ENCODE measurements at places on chromosomes 5 and 9.

DNA sequence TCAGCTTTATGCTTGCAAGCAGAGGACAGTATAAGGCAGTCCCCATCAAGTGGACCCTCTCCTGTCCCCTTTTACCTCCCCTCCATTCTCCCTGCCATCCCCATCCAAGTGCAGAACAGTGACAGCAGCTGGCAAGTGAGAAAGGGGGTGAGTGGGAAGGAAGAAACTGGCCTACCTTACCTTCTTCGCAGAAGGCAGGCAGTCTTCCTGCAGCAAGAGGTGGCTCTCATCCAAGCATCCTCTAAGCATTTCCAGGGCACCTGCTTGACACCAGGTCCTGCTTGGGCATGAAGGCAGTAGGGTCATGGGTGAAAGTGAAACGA, 77.3 kb upstream of the SH3PXD2B start:
- no peak for DNase-seq

DNA sequence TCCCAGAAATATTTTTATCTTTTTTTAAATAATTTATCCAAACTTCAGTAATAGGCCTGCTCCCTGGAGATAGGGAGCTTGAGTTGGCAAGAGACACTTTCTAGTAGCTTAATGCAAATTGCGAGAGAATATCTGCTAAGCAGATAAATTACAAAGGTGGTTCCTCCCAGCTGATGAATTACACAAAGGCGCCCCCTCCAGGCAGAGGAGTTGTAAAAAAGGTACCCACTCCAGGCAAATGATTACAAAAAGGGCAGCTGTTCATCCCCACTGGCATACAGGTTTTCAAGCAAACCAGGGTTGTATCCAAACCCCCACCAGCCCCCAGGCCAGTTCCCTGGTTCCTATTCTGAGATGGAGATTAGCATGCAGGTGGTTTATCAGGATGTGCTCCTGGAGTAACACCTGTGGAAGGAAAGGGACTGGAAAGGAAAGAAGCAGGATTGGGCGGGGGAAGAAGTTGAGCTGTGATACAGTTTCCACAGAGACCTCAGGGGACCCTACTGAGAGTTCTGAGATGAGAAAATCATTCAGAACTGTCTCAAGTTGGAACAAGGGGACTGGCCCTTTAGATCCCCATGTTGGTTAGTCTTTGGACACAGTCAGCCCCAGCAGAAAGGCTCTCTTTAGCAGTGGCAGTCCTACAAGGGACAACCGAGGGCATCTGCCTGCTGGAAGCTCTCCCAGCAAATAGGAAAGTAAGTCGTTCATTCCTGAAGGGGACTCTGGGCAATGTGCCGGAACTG, 25.5 kb downstream of the ESM1 start:
- no peak for DNase-seq

DNA sequence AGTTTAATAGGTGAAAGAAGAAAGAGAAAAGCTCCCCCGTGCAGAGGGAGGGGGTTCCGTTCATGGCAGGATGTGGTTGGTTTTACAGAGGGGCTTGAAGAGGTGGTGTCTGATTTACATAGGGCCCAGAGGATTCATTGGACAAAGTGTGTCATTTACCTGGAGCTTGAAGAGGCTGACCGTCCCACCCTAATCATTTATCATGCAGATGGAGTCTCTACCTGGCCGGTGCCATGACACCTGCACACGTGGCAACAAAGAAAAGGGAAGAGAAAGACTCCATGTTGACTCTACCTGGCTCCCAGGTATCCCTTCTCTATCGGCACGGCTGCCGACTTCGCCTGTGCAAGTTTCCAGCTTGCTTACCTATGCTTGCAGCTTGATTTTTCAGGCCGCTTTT, 35.3 kb upstream of the PRRC2B start:
- no peak for DNase-seq

DNA sequence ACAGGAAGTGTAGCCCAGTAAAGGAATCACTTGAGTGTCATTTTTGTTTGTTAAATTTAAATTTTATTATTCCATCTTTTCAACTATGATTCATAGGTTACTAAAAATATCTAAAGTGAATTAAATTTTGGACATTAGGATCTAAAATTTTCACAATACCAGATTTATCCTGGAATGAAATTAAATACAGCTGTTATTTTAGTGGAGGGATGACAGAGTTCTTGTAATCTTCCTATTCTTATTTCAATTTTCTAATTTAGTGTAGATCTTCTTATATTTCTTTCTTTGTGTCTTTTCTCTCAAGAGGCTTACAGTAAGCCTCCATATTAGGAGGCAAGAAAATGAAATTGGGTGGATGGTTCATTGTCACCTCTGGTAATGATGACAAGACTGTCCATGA, 167.9 kb upstream of the TNC start:
- no peak for DNase-seq

GRCh38 chr9:123568691-123569688, 213.0 kb downstream of the CRB2 start:
- no peak for DNase-seq

GRCh38 chr5:135952683-135953082, 2.1 kb downstream of the LECT2 start:
- no peak for DNase-seq

- no peak for DNase-seq
These were observed 49.6 kb downstream of the ZFR start for GRCh38 chr5:32394981-32395380.

DNA sequence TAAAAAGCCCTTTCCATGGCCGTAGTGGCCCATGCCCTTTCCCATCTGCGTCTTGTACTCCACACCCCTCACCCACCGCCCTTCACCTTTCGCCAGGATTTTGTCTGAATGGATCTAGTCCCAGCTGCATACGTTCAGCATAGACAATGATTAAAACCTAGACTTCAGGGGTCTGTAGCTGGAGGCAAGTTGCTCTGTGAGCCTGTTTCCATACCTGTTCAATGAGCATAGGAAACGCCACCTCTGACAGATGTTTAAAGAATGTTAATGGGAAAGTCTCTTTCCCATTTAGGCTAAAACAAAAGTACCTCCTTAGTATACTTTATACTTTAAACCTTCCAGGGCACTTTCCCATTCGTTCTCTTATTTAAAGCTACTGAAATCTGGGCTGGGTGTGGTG, 105.7 kb downstream of the SPRY4 start:
- DNase-seq: no peak

DNA sequence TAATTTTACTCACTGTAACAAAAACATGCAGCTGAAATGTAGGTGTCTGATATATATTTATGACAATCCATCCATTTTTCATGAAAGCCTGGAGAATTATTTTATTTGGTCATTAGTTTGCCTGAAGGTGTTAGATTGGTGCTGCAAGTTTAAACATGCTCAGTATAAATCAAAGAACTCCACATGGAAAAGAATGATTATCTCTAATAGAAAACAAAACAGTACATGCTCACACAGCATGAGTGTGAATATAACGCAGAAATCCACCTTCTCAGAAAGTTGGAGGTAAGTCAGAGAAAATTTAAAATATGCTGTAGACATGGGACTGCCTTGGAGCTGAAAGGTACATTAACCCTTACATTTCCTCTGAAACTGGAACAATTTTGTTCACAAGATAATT, 165.5 kb upstream of the RGS7BP start:
- no peak for DNase-seq

DNA sequence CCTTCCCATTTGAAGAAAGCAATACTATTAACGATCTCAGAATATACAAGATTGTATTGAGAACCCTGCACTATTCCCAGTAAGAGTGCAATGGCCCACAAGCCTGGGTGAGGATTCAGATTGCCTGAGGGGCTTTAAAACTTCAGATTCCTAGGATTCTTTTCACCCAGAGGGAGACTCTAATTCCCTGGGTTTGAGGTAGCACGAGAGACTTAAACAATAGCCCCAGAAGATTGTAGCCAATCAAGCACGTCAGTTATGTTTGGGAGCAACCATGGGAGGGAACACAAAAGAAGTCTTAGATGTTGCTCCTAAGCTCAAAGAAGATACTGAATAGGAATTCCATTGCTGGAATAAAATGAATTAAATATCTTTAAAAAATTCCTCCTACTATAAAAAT, 17.9 kb downstream of the MRPS27 start:
- DNase-seq: no peak

DNA sequence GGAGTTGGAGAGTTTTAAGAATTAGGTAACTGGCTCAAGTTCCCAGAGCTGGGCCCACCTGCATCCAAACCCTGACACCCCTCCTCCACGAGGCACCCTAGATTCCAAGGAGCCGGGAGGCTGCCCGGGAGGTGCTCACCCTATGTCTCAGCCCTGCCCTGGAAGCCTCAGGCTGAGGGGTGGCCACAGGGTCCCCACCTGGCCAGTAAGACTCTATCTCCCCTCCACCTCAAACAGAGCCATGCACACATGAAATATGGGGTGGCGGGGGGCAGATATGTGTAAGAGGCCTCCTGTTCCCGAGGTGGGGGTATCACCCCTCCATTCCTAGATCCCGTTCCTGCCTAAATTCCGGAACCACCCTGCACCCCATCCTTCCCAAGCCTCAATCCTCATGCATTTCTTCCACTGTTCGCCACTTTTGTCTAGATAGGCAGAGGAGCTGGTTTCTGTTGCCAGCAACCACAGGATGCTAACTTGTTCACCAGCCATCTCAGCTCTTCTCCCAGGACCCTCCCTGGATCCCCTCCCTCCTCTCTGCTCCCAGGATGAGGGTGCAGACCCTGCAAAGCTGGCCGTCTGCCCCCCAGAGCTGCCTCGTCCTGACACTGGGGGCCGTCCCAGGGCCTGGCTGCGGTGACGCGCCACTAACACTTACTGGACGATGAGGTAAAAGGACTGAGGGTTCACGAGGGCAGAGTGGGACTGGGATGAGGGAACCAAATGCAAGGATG, 44.1 kb downstream of the COL23A1 start:
- DNase-seq: no peak
